Progenitor cell of endocrine pancreas (in vitro differentiated cells): ENCODE measurements at places on chromosomes 4 and X. TPM values are rescaled to one million over a fixed set of nuclear protein-coding genes. Genes with fewer than 3 reads are reported as not detected.

DNA sequence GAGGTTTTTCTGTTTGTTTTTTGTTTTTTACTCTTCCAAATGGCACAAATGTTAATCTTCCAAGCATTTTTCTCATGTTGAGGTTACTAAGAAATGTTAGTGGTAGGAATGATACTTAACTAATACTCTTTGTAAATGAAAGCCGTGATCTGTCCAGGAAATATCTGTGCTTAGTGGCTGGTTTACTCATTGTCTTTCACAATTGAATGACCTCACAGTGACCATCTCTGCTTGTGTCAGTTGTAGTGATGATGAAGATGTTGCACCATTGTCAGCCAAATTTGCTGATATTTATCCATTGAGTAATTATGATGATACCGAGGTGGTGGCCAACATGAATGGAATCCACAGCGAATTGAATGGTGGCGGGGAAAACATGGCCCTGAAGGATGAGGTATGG, 93.5 kb downstream of the TNIP2 start:
- no peaks in the 10 kb centered on the region for H3K4me1 ChIP-seq
- no peak for DNase-seq
- peaks cover 31% of the 10 kb centered on the region for H3K36me3 ChIP-seq
- no peak overlapping the region for H3K27ac ChIP-seq
- no peaks in the 10 kb centered on the region for H3K27me3 ChIP-seq

- peak overlapping the region; percentile 41 for H3K27ac ChIP-seq
- no peak overlapping the region for H3K4me3 ChIP-seq
- H3K27me3 ChIP-seq: no peaks in the 10 kb centered on the region
- DNase-seq: no peak
These were observed 178.6 kb downstream of the DMD start for GRCh38 chrX:33032700-33033099.

- H3K27me3 ChIP-seq: no peaks in the 10 kb centered on the region
- H3K36me3 ChIP-seq: peaks cover 3% of the 10 kb centered on the region
- no peak for DNase-seq
- no peak overlapping the region for H3K27ac ChIP-seq
These were observed 116.6 kb downstream of the RASGEF1B start for GRCh38 chr4:81355136-81355535.

MAGEA4 gene
- not detected in 2 replicates for total RNA-seq

- H3K36me3 ChIP-seq: peaks cover 2% of the 10 kb centered on the region
- H3K4me1 ChIP-seq: peaks cover 7% of the 10 kb centered on the region
- no peak for DNase-seq
- no peaks in the 10 kb centered on the region for H3K27me3 ChIP-seq
These were observed 31.7 kb downstream of the USP9X start for GRCh38 chrX:41116948-41117347.

DNA sequence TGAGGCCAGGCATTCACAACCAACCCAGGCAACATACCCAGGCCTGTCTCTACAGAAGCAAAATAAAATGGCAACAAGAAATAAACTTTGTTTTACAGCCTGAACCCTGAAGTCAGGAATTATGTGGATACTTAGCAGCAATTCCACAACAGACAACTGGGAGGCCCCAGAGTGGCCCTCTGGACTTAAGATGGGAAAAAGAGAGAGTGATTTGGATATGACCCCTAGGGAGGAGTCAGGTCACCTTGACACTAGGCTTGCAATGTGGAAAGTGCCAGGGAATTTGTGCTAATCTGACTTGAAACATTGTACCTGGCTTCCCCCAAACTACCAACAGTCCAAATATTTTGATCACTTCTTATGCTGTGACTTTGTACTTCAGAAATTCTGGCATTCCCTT, 193.1 kb downstream of the PARM1 start:
- no peak for DNase-seq
- no peaks in the 10 kb centered on the region for H3K27me3 ChIP-seq
- peaks cover 7% of the 10 kb centered on the region for H3K36me3 ChIP-seq
- H3K4me1 ChIP-seq: no peaks in the 10 kb centered on the region
- peak overlapping the region; percentile 97 for H3K27ac ChIP-seq

- peaks cover 18% of the 10 kb centered on the region for H3K27me3 ChIP-seq
- no peak overlapping the region for H3K4me3 ChIP-seq
- H3K4me1 ChIP-seq: peaks cover 2% of the 10 kb centered on the region
- H3K27ac ChIP-seq: no peak overlapping the region
- DNase-seq: no peak
These were observed 26.8 kb downstream of the PPP2R2C start for GRCh38 chr4:6445403-6446129.

GRCh38 chrX:10049236-10049635, 82.1 kb downstream of the CLDN34 start:
- H3K4me3 ChIP-seq: no peak overlapping the region
- H3K27me3 ChIP-seq: no peaks in the 10 kb centered on the region
- no peaks in the 10 kb centered on the region for H3K36me3 ChIP-seq
- H3K4me1 ChIP-seq: no peaks in the 10 kb centered on the region
- no peak overlapping the region for H3K27ac ChIP-seq
- DNase-seq: no peak

GRCh38 chr4:140579278-140579677, 10.5 kb upstream of the UCP1 start:
- no peak overlapping the region for H3K4me3 ChIP-seq
- H3K4me1 ChIP-seq: no peaks in the 10 kb centered on the region
- H3K36me3 ChIP-seq: no peaks in the 10 kb centered on the region
- no peak for DNase-seq
- H3K27me3 ChIP-seq: peaks cover 22% of the 10 kb centered on the region

FAM184B gene
- total RNA-seq: 0.17 and 0.20 TPM in 2 replicates
